ENCODE measurements at places on chromosomes 5 and 9. TPM values are rescaled to one million over a fixed set of nuclear protein-coding genes. Genes with fewer than 3 reads are reported as not detected.

Gene MACROH2A1
- 198 TPM for total RNA-seq

Gene HMGCS1
- 91.4 TPM for total RNA-seq

Gene CKMT2
- total RNA-seq = not detected

Gene SH3RF2
- not detected for total RNA-seq

Gene IL5
- 18.7 TPM for total RNA-seq

Gene WNK2
- total RNA-seq = 0.31 TPM

Gene LHX3
- not detected for total RNA-seq

Gene CCDC192
- total RNA-seq = not detected

Gene STING1
- total RNA-seq = 114 TPM

Gene NAIF1
- 13.3 TPM for total RNA-seq

Gene UAP1L1
- 29.6 TPM for total RNA-seq

Gene SCGB3A1
- total RNA-seq = 0.38 TPM

Gene FGFR4
- 1.2 TPM for total RNA-seq

Gene LCN10
- 1.6 TPM for total RNA-seq

Gene INSL6
- total RNA-seq = not detected

Gene MRPL22
- total RNA-seq = 87.5 TPM

Gene SPATA31E1
- total RNA-seq = not detected

Gene TEK
- total RNA-seq = not detected

Gene GLRA1
- total RNA-seq = not detected

Gene TENT4A
- total RNA-seq = 32.8 TPM

Gene SPOCK1
- not detected for total RNA-seq

Gene DRD1
- total RNA-seq = not detected

Gene SPATA31C1
- total RNA-seq = not detected

Gene SEMA6A
- total RNA-seq = not detected

Gene UBTD2
- 7.7 TPM for total RNA-seq

Gene FBN2
- total RNA-seq = not detected

Gene CEP78
- 40.4 TPM for total RNA-seq

Gene LHFPL2
- total RNA-seq = 0.27 TPM

Gene SCGB3A2
- total RNA-seq = not detected

Gene LRRTM2
- not detected for total RNA-seq

Gene TPPP
- 0.29 TPM for total RNA-seq

Gene EQTN
- not detected for total RNA-seq

Gene PLCXD3
- not detected for total RNA-seq

Gene MRPS2
- 65.0 TPM for total RNA-seq

Gene DPYSL3
- 0.34 TPM for total RNA-seq

Gene TSSK1B
- not detected for total RNA-seq

Gene APBA1
- total RNA-seq = 0.10 TPM

Gene EHMT1
- 69.9 TPM for total RNA-seq

Gene RNF183
- total RNA-seq = not detected

Gene FXN
- total RNA-seq = 34.4 TPM

Gene ANKRD20A1
- not detected for total RNA-seq

Gene ZNF618
- 0.36 TPM for total RNA-seq

Gene PCDHGA9
- total RNA-seq = not detected

Gene GPX8
- not detected for total RNA-seq

Gene PRDM9
- not detected for total RNA-seq

Gene PDGFRB
- 2.1 TPM for total RNA-seq
